ENCODE measurements at places on chromosomes 6 and 20. TPM values are rescaled to one million over a fixed set of nuclear protein-coding genes. Genes with fewer than 3 reads are reported as not detected.

The SULF2 gene
- total RNA-seq, result 21.6 TPM

The DNAH8 gene
- not detected for total RNA-seq

The FAM162B gene
- not detected for total RNA-seq

The BRPF3 gene
- total RNA-seq, result 10.8 TPM

The TP53TG5 gene
- total RNA-seq, result not detected

The RAB44 gene
- total RNA-seq, result 0.05 TPM

The APCDD1L gene
- 0.05 TPM for total RNA-seq

The PKHD1 gene
- not detected for total RNA-seq

The DEFB124 gene
- total RNA-seq, result 0.38 TPM

The SEMG1 gene
- not detected for total RNA-seq

All from A549 treated with Hydrocortisone at 1 μM for 4 hours (cell line).